ENCODE measurements at places on chromosomes 11 and 22.
A peak's percentile ranks its signal among the peaks of the same experiment; 100 is the strongest.

GRCh38 chr22:49354516-49355210 lies 473.0 kb downstream of the BRD1 start:
- DNase-seq, result no peak

DNA sequence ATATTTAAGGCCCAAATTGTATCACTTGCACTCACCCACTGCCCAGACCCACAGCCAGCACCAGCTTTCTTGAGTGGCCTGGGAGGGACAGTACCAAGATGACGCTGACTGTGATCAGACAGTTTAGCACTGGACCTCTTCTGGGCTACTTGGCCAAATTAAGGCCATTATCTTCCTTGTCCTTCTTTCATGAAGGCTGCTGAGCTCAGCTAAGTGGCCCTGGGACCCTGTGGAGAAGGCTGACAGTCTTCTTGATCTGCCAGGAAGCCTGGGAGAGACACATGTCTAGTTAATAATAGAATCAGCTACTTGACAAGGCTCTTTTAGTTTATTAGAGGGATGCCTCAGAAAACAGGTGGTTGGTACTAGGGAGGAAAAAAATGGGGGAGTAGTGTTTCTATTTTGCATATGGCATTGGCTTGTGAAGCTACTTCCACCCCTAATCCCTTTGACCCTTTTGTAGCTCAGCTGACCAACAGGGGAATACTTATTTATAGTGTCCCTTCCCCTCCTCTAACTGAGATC lies 127.9 kb upstream of the NTM start:
- no peak for DNase-seq

DNA sequence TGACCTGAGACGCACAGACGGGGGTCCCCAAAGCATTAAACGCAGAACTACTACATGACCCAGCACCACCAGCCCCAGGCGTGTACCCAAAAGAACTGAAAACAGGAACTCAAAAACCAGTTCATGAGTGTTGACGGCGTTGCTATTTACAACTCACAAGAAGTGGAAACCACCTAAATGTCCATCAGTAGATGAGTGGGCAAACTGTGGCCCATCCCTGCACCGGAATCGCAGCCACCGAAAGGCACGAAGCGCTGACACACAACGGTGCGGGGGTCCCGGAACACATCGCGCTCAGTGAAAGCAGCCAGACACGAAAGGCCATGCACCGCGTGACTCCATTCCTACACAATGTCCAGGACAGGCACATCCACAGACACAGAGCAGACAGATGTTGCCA lies 79.2 kb downstream of the TRMU start:
- DNase-seq, result no peak

DNA sequence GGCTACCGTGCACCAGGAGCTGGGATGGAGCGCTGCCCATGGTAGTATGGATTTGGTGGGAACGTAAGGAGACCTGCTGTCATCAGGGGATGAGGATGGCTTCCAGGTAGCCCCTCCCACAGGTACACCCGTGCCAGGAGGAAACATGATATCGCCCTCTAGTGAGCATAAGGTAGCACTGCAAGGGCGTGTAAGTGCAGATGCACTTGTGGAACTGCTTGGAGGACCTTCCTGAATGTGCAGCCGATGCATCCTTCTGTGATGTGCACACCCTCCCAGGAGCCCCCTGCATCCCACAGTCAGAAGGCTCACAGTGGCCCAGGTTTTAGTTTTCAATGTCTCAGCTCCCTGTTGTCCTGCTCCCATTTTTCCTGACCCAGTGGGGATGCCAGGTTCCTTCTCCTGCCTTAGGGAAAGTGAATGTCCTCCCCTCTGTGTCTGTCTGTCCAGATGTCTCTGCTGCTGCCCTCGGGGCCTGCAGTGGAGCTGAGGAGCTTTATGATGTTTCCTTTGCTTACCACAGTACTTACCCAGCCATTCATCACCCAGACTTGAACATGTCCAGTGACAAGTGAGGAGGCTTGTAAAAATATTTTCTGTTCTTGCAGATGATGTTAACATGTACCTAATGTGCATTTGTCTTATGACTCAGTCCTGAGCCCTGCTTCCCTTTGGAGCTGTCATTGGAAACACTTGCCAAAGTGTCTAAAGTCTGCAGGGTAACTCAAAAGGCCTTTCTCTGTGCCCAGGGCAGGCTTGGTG lies 49.2 kb downstream of the DBX1 start:
- DNase-seq, result peak; percentile 53

- no peak for DNase-seq
These were observed 30.7 kb downstream of the BUD13 start for GRCh38 chr11:116742104-116742503.

- no peak for DNase-seq
These were observed 5.1 kb downstream of the VSIG10L2 start for GRCh38 chr11:125950696-125951651.

- peak; percentile 49 for DNase-seq
These were observed 14.4 kb downstream of the KCNJ5 start for GRCh38 chr11:128905345-128906184.

- DNase-seq, result no peak
These were observed 13.7 kb downstream of the PAX6 start for GRCh38 chr11:31797190-31798056.

DNA sequence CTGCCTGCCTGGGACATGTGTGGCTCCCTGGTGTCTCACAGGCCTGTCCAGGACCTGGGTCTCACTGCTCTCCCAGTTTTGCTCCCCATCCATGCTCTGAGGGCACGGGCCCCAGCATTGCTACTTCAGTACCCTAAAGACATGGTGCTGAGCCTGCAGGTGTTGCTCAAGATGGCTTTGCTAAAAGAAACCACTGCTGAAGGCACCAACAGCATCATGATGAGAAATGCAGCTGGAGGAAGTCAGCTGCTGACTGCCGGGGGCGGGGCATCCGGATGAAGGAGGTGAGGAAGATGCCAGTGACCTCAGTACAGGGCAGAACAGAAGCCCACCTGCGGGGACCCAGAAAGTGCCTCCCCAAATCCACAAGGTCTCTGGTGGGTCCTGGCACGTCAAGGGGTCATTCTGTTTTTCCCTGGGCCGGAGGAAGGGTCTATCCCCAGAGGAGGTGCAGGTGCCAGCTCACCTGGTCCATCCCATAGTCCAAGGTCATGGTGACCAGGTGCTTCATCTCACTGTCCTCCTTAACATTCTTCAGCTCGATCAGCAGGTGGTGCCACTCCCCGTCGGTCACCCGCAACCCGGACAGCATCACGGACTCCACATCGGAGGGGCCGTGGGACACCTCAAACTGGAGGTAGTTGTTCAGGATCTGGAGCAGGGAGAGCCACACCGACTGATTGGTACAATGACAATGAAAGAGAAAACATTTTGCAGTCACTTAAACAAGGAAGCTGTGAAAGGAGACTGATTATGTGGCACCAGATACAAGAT lies 63.9 kb downstream of the TRMU start:
- DNase-seq, result no peak

DNA sequence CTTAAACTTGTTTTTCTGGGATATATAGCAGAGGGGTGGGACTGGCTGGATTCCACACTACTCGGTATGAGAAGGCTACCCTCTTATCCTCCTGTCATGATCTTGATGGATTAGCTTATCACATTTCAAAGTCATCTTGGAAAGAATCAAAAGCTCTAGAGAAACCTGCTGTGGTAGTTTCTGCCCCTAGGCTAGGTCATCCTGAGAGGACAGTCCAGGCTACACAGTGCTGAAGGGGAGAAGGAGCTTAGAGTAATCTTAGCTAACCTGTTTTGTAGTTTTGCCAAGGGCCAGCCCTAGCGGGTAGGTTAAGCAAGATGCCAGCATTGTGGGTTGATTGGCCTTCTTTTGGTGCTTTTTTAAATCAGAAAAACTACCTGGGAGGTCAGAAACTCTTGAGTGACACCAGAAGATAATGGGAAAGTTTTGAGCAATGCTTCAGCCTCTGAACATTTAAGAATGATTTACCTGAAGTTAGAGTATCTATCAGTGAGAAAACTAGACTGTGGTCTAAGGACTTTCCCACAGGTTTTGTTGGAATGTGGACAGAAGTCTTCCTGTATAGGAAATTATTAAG lies 21.3 kb downstream of the PIWIL4 start:
- no peak for DNase-seq

DNA sequence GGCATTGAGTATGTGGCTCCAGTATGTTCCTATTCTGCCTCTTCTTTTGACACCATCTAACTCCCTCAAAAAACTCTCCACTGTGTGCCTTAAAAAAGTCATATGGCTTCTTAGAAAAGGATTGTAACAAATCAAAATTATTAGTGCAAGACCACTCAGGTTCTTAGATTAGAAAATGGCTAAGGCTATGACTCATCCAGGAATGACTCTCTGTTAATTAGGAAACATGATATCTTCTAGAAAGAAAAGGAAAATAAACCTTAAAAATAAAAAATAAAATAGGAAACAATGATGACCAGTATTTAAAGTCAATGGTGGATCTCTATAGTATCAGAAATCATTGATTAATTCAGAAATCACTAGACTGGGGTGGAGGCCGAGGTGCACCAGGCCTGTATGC lies 21.7 kb downstream of the SLC25A17 start:
- no peak for DNase-seq

GRCh38 chr11:116792869-116793771 lies 1.4 kb upstream of the APOA5 start:
- no peak for DNase-seq

DNA sequence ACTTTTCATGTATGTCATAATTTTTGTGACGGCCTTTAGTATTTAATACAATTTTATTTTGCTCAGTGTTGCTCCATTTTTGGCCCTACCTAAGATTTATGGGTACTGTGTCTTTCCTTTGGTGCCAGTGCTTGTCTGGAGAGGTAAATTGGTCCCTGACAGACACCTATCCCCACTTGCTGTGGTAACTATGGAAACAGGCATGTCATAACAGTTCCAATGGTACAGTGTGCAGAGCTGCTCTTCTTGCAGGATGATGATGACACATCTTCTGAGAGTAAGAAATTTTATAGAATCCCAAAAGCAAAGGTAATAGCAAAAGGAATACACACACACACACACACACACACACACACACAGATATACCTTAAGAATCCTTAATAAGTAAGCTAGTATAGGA lies 118.5 kb downstream of the ELP4 start:
- no peak for DNase-seq

DNA sequence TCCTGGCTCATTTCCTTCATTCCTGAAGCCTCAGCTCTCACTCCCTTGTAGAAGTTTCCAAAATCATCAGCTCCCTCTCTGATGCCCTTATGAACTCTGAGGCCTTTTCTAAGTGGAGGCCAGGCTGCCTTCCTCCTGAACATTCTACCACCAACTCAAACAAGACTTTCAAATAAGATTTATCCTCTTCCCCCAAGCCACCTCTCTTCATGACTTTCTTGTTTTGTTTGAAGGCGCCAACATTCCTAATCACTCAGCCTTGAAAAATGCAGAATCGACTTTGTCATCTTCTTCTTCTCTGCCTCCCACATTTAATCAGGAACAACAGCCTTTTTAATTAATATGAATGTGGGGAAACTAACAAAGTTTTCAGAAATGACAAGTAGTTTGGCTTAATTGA lies 927.9 kb downstream of the OPCML start:
- DNase-seq, result no peak

DNA sequence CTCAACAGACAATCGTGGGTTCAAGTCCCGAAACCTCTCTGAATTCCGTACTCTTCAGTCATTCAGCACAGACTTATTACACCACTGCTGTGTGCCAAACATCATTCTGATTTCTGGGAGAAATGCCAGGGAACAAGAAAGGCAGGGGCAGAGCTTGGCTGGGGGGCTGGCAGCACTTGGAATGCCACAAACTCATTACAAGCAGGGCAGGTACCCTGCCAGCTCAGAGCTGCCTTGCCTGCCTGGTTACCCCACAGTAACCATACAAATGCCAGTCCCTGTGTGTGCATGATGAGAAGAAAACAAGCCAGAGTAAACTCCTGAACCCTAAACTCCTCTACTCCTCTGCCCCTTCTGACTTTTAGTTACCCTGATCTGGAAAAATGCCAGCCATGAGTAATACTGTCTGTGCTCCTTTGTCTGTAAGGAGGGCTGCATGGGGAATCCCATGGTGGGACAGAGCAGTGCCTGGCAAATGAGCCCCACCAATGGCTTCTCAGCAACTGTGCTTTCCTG lies 6.9 kb upstream of the RAD9A start:
- no peak for DNase-seq

- DNase-seq, result no peak
These were observed 9.7 kb downstream of the MS4A12 start for GRCh38 chr11:60502221-60502775.
